Heart right ventricle (tissue), 16 donors: ENCODE measurements at places on chromosomes 3 and 15. TPM values are rescaled to one million over a fixed set of nuclear protein-coding genes. Genes with fewer than 3 reads are reported as not detected.

Gene PLCH1
- total RNA-seq: 0.35 TPM

Gene POLR2H
- 25.5 TPM for total RNA-seq

Gene GADL1
- not detected for total RNA-seq

Gene ADGRG7
- total RNA-seq: not detected

Gene PPARG
- 14.1 TPM for total RNA-seq

Gene KCNH8
- total RNA-seq: 0.11 TPM

Gene NPAP1
- total RNA-seq: not detected

Gene PPM1L
- 53.5 TPM for total RNA-seq
